ENCODE measurements at places on chromosomes 6 and 20.

GRCh38 chr6:133773776-133774175 lies 115.1 kb upstream of the TCF21 start:
- DNase-seq, result no peak

DNA sequence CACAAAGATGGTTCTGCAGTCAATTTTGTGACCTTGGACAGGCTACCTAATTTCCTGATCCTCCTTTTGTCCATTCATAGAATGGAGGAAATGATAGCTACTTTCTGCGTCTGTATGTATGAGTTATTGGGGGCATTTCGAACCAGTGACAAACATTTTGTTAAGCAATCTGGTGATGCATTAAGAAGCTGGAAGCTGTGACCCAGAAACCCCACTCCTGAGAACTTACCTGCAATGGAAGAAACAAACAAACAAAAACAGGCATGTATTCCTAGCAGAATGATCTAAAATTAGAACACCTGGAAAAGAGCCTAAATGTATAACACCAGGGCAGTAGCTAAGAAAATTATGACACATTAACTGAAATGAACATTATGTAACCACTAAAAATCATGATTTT lies 33.4 kb upstream of the PRND start:
- no peak for DNase-seq

GRCh38 chr20:709423-709822 lies 33.8 kb upstream of the SCRT2 start:
- DNase-seq, result no peak

DNA sequence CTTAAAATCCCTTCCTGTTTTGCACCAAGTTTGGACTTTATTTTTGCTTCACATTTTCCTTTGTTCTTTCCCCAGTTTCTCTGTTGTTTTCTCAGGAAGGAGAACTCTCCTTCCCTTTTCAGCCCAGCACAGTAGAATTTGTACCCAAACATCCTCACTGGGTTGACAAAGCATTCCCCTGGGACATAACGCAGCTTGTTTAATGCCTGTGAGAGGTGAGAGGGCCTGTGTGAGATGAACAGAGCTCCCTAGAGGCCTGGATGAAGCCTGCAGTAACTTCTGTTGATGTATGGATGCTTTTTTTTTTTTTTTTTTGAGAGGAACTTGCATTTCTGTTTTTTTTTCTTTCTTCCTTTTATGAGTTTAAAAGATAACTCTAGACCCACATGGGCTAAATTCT lies 104.9 kb upstream of the SLC22A23 start:
- no peak for DNase-seq

DNA sequence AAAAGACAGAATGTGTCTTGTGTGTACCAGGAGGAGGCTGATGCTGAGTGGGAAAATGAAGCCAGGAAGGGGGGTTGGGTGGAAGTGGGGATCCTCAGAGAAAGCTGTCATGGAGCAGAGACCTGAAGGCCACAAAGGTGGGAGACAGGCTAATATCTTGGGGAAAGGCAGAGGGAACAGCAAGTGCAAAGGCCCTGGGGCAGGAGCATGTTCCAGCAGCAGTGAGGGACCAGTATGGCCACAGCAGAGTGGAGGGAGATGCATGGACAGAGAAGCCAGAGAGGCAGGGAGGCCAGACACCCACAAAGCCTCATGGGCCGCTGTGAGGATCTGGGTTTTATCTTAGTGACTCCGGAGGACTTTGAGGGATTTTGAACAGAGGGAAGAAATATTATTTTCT lies 254.2 kb upstream of the SULF2 start:
- no peak for DNase-seq

GRCh38 chr6:4394786-4395185 lies 259.4 kb upstream of the ECI2 start:
- DNase-seq, result no peak

- DNase-seq, result no peak
These were observed 150.5 kb downstream of the TFAP2C start for GRCh38 chr20:56779452-56780143.

DNA sequence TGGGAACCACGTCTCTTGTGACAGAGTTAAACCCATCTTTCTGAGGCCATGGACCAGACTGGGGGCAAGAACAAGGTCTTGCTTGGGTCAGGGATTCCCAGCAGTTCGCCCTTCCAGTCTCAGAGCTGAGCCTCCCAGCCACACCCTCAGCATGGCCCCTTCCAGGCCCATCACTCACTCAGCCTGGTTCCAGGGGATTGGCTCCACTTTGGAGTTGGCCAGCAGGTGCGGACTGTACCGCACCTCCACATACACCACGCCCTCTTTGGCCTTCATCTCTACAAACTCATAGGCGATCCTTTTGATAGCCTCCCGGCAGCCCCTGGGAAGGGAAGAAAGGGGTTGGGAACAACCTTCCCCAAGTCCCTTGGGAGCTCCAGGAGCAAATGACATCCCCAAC lies 25.2 kb downstream of the ADA start:
- no peak for DNase-seq

DNA sequence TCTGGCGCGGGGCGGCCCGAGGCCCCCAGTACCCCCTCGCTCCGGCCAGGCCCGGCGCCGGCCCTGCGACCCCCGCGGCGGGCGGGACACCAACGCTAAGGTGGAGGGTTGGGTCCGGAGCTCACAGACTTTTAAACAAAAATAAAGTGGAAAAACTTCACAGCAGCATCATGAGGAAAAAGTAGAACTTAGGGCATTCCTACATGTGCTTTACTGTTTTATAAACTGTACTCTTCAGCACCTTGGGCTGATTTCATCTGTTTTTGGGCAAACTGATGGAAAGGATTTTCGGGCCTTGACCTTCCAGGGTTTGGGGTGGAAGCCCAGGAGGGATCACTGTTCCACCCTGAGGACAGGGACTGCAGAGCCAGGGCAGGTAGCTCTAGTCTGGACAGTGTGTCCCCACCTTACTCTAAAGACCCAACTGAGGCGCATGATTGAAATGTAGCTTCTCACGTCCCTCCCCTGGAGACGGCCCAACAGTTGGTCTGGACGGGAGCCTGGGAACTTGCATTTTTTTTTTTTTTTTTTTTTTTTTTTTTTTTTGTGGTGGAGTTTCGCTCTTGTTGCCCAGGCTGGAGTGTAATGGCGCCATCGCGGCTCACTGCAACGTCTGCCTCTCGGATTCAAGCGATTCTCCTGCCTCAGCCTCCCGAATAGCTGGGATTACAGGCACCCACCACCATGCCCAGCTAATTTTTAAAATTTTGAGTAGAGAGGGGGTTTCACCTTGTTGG lies 740 bp downstream of the NELFCD start:
- no peak for DNase-seq

GRCh38 chr6:165782134-165782533 lies 119.1 kb upstream of the PDE10A start:
- no peak for DNase-seq

DNA sequence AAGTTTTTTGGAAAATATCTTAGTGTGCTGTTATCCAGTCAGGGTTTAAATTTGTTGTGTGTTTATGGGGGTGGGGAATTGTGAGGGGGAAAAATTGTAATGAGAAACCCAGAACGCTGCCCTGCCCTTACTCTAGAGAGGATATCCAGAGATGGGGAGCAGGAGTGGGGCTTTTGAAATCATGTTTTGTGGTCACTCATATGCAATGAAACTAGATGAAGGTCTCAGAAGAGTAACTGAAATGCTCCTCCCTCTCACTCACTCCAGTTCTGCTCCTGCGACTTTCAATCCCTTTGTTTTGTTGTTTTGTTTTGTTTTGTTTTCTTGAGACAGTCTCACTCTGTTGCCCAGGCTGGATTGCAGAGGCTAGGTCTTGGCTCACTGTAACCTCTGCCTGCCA lies 100.0 kb downstream of the CRYBG1 start:
- no peak for DNase-seq

DNA sequence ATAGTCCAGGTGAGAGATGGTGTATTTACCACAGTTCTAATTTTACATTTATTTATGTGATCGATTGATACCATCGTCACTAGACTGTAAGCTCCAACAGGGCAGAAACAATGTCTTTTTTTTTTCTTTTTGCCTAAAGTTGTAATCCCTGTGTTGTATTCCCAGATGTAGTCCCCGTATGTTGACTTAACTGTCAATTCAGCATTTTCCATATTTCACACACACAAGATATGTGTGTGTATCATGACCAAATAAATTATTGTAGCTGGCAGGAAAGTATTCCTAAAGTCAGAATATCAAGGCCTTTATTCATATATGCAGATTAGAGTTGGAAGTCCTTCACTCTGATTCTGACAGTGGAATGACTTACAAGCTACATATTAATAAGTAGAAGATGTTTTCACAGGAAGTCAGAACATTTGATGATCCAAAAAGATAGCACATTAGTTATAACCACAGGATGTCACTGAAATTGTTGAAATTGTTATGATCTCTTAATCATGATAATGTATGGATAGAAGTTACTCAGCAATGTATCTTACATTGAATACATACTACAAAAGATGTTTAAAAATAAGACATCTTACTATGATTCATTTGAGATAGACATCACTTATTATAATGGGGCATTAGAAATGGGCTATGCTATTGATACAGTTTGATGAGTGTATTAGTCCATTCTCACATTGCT lies 10.6 kb downstream of the RNF182 start:
- no peak for DNase-seq

DNA sequence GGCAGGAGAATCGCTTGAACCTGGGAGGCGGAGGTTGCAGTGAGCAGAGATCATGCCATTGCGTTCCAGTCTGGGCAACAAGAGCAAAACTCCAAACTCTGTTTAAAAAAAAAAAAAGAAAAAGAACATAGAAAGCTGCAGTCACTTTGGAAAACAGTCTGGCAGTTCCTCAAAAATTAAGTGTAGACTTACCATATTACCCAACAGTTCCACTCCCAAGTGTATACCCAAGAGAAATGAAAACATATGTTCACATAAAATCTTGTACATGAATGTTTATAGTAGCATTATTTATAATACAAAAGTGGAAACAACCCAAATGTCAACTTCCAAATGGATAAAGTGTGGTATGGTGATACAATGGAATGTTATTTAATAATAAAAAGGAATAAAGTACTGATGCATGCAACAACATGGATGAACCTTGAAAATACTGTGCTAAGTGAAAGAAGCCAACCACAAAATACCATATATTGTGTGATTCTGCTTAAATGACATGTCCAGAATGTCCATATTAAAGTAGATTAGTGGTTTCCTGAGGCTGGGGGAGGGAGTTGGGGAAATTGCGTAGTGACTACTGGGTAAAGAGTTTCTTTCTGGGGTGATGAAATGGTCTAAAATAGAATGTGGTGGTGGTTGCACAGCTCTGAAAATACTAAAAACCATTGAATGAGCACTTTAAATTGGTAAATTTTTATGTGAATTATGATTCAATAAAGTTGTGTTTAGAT lies 62.9 kb downstream of the SUN5 start:
- DNase-seq, result no peak

DNA sequence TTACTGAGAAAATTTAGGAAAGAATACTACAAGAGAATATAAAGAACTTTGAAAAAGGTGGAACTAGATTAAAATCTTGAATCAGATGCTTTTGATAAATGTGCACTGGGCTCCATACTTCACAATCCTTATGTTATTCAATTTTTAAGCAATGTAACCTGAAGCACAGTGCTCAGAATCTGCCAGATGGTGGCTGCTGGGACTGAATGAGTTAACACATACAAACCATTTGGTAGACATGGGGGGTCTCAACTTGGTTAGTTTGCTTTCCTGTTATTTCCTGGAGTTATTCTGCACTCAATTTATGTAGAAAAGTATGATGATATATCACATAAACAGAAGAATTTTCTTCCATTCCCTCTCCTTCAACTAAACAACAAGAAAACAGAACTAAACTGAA lies 326.5 kb downstream of the RNGTT start:
- no peak for DNase-seq

DNA sequence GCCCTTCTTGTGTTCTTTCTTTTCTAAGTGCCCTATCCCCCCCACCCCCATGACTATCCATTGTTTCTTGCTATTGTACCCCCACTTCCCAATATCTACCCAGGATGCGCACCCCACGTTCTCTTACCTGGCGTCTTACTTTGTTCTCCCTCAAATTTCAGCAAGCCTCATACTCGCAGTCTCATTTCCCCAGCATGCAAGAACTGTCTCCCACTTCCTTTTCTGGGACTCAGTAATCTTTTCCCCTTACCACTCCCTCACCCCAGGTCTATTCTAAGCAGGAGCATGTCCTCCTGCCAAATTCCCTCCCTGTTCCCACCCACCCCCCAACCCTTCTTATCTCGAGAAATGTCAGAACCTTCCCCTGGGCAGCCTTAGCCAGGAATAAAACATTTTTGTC lies 1.7 kb upstream of the EHMT2 start:
- DNase-seq, result no peak

DNA sequence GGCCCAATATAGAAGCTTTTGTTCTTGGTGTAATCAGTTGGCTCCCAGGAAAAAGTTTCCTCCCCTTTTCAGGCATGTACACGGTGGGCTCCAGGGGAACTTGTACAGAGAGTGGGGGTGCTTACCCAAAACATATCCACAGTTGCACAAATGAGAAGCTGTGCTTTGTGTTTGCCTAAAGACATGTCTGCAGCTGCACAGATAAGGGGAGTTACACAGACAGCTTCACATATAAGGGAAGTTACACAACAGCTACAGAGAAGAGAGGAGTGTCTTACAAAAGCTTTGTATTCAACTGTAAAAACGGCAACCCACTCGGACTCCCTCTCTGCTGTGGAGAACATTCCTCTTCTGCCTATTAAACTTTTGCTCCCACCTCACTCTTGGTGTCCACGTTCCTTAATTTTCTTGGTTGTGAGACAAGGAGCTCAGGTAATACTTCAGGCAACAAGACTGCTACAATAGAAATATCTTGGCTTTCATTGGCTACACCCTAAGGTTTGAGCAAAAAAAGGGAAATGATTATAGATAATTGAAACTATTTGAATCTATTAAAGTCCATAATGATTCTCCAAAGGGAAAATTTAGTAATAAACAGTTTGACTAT lies 7.4 kb upstream of the PNRC1 start:
- no peak for DNase-seq

DNA sequence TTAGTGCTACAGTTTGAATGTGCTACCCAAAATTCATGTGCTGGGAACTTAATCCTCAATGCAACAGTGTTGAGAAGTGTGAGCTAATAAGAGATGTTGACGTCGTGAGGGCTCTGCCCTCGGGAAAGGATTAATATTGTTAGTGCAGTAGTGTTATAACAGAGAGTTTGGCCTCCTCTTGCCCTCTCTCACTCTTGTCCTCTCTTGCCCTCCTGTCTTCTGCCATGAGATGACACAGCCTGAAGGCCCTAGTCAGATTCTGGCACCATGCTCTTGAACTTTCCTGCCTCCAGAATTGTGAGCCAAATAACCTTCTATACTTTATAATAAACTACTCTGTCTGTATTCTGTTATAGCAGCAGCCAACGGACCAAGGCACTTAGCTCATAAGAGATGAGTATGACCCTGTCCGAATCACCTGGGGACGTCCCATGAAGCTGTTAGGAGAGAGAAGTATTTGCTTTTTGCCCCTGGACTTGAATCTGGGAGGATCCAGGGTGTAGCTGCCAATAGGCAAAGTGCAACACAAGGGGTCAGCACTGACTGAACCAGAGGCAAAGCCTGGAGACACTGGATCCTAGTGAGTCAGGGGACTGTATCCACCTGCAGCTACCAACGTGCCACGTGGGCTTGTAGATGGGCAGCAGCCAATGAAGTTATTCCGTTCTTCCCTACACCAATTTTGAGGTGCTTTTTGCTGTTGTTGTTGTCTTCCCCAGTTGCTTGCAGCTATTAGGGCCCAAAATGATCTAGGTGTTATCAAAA lies 233.7 kb downstream of the THBS2 start:
- no peak for DNase-seq

Data from activated CD8-positive, alpha-beta memory T cell treated with anti-CD3 and anti-CD28 coated beads for 1 hour (primary cell).